Fibroblast of mammary gland (primary cell): ENCODE measurements at places on chromosomes 2 and 18.
A peak's percentile ranks its signal among the peaks of the same experiment; 100 is the strongest.

DNA sequence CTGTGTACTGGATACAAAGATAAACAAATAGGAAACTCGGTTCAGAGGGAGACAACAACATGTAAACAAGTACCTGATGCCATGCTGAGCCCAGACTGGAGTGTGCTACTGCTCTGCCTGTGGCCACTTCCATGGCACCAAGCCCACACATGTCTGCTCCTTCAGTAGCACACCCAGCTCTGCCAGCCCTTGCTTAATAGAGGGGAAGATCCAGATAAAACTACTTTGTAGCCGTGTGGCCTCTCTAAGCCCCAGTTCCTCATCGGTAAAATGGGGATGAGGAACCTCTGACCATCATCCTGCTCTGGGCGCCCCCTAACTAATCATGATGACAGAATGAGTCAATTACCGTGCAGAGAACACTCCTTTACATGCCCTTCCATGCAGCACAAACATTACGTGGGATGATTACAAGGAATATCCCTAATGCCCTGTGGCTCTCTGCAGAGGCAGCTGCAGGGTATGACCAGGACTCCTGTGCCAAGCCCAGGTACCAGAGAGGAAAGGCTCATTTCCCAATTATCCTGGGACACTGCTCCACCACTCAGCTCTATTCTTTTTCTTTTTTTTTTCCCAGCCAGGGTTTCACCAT is 34.9 kb downstream of the DNMT3A start:
- no peak for DNase-seq

- DNase-seq, result peak; percentile 59
Measured at GRCh38 chr2:197777823-197778407, 7.2 kb downstream of the BOLL start.

- DNase-seq, result peak; percentile 2
Measured at GRCh38 chr2:140529706-140530105, 1601.1 kb downstream of the LRP1B start.

- peak; percentile 48 for DNase-seq
Measured at GRCh38 chr18:59752666-59753065, 55.4 kb upstream of the CCBE1 start.

- DNase-seq, result peak; percentile 90
Measured at GRCh38 chr2:134405611-134406081, 151.8 kb downstream of the MGAT5 start.

DNA sequence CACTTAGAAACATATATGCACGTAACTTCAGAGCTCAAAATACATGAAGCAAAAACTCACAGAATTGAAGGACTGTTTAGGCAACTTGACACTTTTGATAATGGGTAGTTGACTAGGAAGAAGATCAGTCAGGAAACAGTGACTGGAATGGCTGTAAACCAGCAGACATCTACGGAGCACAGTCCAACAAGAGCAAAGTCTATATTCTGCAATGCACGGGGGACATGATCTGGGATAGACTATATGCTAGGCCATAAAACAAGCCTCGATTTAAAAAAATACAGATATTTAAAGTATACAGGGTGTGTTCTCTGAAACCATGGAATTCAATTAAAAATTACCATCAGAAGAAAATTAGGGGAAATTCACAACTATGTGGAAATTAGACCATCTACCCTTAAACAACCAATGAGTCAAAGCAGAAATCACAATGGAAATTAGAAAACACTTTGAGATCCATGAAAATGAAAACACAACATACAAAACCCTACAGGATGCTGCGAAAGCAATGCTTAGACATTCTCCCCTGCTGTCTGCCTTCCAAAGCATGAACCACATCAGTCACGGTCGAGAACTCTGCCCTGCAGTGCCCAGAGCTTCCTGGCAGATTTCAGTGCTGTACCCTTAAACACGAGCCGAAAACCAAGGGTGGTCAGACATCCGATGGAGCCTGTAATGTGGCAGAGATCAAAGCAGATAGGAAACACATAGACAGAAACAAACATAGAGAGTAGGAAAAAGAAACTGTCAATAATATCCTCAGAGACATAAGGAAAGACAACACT is 651.9 kb upstream of the HS6ST1 start:
- no peak for DNase-seq

- DNase-seq, result peak; percentile 46
Measured at GRCh38 chr2:231687133-231687852, 21.0 kb upstream of the PTMA start.
